ENCODE measurements at places on chromosomes 7 and 10.

- DNase-seq = no peak
These were observed 61.2 kb downstream of the EXOC4 start for GRCh38 chr7:133314084-133314483.

GRCh38 chr7:463817-464453 lies 55.7 kb downstream of the PDGFA start:
- DNase-seq = no peak

DNA sequence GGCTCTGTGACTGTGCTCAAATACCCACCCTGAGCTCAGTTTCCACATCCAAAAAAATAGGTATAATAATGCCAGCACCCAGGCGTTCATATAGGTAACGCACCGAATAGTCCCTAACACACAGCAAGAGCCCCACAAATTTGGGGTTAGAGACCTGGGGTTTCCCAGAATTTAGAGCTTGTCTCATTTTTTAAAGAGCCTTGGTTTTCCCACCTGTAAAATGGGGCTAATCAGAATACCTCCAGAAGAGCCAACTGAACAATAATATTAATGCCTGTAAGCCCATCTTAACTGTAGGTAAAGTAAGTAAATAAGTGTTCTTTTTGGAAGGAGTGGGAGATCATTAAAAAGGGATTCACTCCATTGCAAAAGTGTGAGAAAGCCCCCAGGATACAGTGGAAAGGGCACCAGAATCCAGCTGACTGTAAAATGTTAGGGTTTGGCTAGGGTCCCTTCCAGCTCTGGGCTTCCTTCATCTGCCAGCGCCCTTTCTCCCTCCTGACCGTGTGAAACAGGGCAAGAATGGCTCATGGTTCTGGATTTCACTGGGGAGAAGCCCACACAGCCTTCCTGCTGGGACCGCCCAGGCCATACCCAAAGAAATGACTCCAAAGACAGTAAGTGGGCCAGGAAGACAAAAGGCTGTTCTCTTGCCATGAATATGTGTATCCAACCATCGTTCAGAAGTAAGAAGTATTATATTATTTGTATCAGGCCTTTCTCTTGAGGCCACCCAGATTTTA lies 2.1 kb downstream of the MTURN start:
- DNase-seq = no peak

- no peak for DNase-seq
These were observed 61.7 kb downstream of the PWWP2B start for GRCh38 chr10:132458586-132459300.

DNA sequence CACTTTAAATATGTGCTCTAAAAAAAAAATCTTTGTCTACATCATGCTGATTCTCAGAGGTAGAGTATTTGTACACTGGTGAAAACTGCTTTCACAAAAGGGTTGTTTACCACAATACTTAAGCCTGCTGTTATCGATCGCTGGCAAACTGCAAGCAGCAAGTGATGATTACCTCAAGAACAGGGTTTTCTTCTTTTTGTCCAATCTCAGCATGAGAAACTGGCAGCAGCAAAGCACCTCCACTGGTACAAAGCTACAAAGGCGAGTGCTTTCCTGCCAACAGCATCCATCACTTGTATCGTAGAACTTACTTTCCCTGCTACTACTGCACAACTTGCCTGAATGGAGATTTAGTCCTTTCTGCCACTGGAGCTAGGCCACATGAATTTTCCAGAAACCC lies 276.5 kb downstream of the DGKB start:
- no peak for DNase-seq

- DNase-seq = no peak
These were observed at the start of gene GRM3 for GRCh38 chr7:86643561-86644281. Gene GRM3, plus strand, starts transcription at chr7:86643909. Its CDS starts 121,237 bp downstream, at chr7:86765146.

GRCh38 chr7:38679419-38679818 lies 48.2 kb upstream of the AMPH start:
- no peak for DNase-seq

GRCh38 chr7:83517035-83517700 lies 131.8 kb downstream of the SEMA3E start:
- no peak for DNase-seq

- no peak for DNase-seq
These were observed 44.1 kb downstream of the VSTM4 start for GRCh38 chr10:49071160-49071761.

DNA sequence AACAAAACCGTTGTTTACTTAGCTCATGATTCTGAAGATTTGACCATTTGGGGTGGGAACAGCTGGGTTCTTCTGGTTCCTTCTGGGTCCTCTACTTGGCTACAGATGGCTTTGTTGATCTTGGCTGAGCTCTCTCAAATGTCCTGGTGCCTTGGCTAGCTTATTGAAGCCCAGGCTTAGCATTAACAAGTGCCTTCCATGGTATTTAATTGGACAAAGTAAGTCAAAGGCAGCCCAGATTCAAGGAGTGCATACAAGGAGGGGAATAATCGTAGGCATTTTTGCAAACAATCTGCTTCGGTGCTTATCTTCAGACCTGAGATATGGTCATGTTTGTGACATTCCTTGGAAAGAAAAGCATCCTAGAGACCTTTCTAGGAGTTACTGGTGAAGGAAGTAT lies 81.4 kb downstream of the ADCYAP1R1 start:
- DNase-seq = no peak

GRCh38 chr7:138074540-138074939 lies 1.7 kb upstream of the AKR1D1 start:
- no peak for DNase-seq

DNA sequence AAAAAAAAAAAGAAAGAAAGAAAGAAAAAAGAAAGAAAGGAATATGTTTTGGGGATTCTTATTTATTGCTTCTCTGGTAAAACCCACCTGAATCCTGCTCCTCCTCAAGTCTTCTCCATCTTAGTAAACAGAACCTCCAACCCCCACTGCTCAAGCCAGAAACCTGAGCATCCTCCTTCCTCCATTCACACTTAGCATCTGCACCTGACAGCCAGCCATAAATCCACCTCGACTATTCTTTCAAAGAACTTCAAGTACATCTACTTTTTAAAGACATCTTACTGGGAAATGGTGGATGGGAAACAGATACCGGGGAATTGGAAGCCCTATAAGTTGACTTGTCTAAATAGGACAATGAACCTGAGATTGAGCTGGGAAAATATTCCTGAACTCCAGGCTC lies 519.9 kb upstream of the DPP6 start:
- no peak for DNase-seq

GRCh38 chr10:124000792-124001201 lies 92.6 kb downstream of the CHST15 start:
- no peak for DNase-seq

- no peak for DNase-seq
These were observed 4.9 kb upstream of the CYP3A7 start for GRCh38 chr7:99739699-99740572.

DNA sequence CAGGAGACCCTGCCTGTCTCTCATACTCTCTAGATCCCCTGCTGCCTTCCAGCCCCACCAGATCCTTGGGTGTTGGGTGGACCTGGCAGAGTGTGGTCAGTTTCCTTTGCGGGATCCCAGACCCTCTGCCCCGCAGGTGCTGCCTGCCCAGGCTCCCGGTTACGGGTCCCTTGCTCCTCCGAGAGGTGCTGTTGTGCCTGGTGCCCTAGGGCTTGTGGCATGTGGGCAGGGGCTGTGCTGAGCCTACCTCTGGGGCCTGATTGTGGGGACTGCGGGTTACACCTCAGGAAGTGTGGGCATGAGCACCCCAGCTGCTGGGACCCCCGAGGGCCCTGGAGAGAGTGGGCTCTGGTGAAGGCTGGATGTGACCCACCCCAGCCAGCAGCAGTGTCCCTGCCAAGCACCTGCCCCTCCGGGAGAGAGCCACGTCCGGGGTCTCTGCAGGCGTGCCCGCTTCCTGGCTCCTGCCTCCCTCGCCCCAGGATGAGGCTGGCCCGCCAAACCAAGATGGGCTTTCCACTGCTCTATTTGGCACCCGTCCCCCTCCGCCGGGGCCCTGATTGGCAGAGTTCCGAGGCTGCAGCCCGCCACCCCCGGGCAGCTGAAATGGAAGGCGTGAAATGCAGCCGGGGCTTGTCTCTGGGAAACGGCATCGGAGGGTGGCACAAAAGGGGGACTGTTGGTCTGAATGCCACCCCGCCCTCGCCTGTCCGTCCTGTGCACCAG lies 17.0 kb downstream of the CLIP2 start:
- no peak for DNase-seq

- DNase-seq = peak; percentile 46
These were observed 18.6 kb upstream of the ADRB1 start for GRCh38 chr10:114024876-114025610.

DNA sequence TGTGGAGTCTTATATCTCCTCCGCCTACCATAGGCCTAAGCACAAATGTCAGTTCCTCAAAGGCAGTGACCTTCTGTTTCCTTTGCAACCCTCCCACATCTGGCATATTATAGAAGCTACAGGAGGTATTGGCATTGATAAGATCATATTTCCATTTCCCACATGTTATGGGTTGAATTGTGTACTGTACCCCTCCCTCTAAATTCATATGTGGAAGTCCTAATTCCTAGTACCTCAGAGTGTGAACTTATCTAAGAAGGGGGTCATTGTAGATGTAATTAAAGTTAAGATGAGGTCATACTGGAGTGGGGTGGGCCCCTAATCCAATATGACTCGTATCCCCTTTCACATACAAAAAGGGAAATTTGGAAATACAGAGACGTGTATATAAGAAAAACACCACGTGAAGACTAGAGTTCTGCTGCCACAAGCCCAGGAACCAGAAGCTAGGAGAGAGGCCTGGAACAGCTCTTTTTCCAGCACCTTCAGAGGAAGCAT lies 6.1 kb upstream of the LAMB4 start:
- no peak for DNase-seq

DNA sequence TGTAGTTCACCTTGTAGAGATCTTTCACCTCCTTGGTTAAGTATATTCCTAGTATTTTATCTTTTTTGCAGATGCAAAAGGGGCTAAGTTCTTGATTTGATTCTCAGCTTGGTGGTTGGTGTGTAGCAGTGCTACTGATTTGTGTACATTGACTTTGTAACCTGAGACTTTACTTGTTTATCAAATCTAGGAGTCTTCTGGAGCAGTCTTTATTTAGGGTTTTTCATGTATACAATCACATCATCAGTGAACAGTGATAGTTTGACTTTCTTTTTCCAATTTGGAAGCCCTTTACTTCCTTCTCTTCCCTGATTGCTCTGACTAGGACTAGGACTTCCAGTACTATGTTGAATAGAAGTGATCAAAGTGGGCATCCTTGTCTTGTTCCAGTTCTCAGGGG lies 33.8 kb downstream of the GPR22 start:
- DNase-seq = no peak

- no peak for DNase-seq
These were observed 21.4 kb upstream of the PARP12 start for GRCh38 chr7:140084142-140084655.

DNA sequence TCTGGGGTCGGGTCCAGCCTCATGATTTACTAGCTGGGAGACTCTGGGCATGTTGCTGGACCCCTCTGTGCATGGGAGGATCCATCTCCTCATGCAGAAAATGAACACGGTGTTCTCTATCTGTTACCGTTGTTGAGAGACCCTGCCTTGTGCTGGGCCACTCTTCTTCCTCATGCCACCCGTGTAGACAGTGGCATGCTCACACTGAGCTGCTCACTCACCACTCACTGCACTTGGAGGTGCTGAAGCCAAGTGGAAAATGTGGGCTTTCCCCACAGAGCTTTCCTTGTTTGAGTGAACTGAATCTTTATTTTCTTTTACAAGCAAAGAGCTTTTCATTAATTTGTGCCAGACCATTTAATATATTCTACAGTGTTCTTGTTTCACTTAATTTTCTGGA lies 77.5 kb upstream of the GDF10 start:
- no peak for DNase-seq

DNA sequence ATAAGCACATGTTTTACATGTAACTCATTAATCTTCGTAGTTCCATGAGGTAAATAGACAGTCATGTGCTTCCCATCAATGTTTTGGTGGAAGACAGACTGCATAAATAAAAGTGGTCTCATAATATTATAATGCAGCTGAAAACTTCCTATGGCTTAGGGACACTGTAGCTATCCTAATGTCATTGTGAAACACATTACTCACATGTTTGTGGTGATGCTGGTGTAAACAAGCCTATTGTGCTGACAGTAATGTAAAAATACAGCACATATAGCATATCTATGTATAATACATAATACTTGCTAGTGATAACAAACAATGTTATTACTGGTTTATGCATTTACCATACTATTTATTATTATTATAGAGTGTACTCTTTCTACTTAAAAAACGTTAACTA lies 37.2 kb upstream of the PLXDC2 start:
- DNase-seq = no peak

DNA sequence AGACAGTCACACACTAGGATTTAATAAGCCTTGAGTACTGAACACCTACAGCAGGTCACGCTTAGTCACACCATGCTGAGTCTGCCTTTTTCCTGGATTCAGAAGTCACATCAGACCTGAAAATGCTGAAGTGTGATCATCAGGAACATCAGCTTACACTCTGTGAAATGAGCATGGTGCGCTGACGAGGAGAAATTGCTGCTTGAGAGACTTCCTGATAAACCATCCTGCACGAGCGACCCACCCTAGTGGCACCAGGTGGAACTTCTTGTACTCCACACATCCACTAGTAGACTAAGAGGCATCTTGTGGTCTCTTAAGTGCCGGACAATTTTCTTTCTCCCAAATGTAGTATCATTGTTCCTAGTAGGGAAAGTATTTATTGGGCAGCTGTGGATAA lies 51.8 kb upstream of the MRLN start:
- peak; percentile 66 for DNase-seq

DNA sequence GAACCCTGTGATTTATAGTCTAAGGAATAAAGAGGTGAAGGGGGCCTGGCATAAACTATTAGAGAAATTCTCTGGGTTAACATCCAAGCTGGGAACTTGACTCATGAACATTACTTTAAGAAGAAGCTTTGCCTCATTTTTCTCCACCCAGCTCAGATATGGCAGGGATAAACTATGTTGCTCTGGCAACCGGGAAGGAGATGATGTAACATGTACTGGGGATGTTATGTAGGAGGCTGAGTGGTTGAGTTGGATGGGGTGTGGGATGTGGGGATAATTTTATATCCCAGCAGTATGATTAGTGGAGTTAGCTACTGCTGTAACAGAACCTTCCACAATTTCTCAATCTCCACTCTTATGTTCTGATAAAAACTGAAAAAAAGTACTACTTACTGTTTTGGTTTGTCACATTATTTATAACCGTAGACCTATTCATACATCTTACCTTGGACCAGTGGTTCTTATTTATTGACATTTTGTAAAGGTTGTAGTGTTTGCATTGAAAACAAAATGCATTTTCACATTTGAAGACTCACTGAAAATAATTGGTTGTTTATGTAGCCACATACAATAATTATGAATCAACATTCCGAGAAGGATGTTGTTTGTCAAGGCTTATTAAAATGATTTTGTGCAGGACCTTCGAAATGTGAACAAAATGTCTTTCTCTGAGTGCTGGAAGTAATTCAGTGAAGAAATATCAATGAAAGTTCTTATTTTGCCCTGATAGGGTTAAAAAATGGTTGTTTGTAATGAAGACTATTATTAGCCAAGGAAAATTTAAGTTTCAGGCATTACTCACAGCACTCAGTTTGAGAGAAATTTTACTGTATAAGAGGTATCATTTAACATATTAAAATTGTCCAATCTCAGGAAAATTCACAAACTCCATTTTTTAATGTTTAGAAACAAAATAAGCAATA lies 1.3 kb downstream of the OR2F2 start:
- no peak for DNase-seq

- no peak for DNase-seq
These were observed 36.4 kb downstream of the CABCOCO1 start for GRCh38 chr10:61698968-61699655.

- DNase-seq = no peak
These were observed 8.2 kb upstream of the FAM3C start for GRCh38 chr7:121404348-121404747.

- no peak for DNase-seq
These were observed 28.3 kb downstream of the GBX1 start for GRCh38 chr7:151139071-151139790.

GRCh38 chr7:34454381-34454780 lies 203.6 kb upstream of the NPSR1 start:
- DNase-seq = no peak

All from hematopoietic multipotent progenitor cell treated with erythropoietin and hydrocortisone succinate and interleukin-3 and kit ligand, for 8 days (in vitro differentiated cells).